ENCODE measurements at places on chromosomes 13 and 19.

DNA sequence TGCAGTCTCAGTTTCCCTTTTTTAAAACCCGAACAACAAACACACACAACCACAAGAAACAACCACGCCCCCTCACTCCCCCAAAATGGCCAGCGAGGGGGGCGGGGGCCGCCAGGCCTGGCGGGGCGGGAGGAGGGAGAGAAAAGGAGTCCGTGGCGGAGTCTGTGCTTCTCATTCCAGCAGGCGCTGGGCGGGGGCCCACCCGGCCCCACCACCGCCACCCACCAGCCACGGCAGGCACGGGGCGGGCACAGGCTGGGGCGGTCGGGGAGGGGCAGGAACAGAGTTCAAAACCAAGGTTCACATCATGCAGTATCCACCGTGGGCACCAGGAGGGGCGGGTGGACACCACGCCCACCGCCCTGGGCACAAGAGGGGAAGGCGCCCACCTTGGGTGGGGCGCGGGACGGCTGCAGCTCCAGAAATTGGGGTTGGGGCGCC is 12.9 kb downstream of the DPF1 start:
- DNase-seq = no peak

GRCh38 chr13:111423168-111423785 is 102.8 kb downstream of the TEX29 start:
- no peak for DNase-seq

DNA sequence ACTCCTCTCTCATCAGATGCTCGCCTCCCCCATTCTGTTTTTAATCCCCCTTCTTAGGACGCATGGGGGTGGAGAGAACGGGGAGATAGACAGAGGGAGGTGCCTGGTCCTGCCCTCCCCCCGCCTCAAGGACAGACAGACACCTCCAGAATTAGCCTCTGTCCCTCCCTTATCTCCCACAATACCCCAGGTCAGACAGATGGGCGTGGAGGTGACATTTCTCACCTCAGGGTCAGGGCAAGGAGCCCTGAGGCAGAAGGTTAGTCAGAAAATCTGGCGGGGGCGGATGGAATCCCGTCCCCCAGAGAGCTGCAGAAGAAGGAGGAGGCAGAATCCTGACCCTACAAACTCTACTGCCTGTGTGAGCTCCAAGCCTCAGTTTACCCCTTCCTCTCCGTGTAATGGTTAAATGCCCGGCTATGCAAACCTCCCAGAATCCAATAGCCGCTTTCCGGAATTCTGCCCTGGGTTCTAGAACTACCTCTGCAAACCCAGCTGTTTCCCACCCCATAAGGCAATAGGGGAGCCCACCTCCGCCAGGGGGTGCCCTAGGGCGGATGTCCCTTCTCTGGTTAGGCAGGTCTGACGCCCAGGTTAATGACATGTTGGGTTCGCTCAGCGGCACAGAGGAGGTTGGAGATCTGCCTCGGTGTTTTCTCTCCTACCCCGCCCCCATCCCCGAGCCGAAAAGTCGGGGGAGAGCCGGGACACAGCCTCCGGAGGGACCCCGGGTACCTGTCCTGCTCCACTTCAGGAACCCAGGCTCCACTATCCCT is 900 bp downstream of the PPP1R13L start:
- peak; percentile 85 for DNase-seq

DNA sequence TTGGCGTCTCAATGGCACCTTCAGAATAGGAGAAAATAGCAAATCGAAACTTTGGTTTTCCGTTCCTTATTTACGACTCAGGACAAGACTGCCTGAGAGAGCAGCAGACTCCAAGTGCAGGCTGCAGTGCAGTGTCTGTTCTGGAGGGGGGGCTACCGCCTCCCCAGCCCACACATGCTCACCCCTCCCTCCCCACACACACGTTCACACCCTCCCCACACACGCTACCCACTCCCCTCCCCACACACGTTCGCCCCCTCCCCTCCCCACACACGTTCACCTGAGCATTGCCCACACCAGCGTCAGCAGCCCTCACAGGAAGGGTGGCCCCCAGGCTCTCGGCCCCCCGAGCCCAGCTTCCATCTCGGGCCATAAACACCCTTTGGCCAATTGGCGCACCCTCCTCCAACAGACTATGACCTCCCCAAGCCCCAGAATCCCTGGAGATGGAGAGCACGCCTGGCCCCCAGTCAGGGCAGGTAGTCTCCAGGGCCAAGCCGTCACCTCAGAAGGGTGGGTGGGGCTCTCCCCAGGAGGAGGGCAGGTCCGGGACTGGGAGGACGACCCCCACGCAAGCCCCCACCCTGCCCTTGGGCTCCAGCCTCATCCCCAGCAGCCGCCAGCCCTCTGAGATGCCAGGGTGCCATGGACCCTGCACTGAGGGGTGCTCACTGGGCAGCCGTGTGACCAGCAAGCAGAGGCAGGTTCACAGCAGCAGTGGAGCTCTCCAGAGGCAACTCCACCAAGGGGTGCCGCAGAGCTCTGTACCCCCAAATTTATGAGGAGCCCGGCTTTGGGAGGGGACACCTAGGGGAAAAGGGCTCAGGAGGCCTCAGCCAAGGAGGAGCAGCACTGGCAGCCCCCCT is 27.5 kb downstream of the RASA3 start:
- no peak for DNase-seq

DNA sequence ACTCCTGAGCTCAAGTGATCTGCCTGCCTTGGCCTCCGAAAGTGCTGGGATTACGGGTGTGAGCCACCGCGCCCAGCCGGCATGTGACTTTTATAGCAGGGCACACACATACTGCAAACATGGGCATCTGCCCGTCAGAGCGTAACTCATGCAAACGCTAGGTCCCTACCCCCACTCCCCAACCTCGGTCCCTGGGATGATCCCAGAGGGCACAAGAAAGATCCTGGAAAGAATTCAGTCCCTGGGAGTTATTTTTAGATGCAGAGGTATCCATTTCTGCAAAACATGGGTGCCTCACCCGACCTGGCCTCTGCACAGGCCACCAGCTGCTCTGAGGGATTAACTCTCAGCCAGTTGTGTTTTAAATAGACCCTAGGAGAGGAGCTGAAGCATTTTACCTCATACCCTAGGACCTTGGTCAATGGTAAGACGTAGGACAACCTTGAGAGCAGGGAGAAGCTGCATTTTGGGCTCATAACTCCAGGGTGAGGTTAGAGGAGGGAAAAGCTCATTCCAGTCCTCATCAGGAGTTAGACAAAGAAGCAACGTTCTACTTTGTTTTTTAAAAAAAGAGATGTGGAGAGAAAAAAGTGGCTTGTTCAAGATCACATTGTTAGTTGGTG is 10.8 kb downstream of the TMEM38A start:
- no peak for DNase-seq

DNA sequence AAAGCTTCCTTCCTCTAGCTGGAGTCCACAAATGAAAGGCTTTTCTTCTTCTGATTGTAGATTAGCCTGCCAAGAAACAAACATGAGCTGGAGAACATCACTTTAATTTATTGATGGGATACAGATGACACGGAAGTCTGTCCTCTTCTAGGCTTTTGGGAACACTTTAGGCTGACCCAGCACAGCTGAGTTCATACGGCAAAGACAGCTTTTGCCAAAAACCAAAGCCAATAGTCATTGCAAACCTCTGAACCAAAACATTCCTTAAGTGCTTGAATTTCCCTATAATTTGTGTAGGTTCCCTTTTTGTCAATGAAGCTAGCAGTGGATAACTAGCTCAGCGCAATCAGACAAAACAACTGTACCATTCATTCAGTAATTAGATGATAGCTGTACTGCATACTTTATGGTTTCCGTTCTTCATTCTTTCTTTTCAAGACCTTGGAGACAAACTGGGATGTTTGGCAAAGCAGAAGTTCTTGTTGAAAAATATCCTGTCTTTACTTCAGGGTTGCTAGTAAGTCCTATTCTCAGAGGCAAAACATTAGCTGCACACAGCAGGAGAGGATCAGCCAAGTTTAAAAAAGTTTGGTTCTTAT is 95.7 kb upstream of the SPRY2 start:
- DNase-seq = no peak

All from stimulated activated naive CD8-positive, alpha-beta T cell treated with anti-CD3 and anti-CD28 coated beads, Interleukin-15, Interleukin-2, amounts not matched to agents 100 U/mL and 50 U/mL, for 24 hours (primary cell).